ENCODE measurements at places on chromosomes 1 and 21.

DNA sequence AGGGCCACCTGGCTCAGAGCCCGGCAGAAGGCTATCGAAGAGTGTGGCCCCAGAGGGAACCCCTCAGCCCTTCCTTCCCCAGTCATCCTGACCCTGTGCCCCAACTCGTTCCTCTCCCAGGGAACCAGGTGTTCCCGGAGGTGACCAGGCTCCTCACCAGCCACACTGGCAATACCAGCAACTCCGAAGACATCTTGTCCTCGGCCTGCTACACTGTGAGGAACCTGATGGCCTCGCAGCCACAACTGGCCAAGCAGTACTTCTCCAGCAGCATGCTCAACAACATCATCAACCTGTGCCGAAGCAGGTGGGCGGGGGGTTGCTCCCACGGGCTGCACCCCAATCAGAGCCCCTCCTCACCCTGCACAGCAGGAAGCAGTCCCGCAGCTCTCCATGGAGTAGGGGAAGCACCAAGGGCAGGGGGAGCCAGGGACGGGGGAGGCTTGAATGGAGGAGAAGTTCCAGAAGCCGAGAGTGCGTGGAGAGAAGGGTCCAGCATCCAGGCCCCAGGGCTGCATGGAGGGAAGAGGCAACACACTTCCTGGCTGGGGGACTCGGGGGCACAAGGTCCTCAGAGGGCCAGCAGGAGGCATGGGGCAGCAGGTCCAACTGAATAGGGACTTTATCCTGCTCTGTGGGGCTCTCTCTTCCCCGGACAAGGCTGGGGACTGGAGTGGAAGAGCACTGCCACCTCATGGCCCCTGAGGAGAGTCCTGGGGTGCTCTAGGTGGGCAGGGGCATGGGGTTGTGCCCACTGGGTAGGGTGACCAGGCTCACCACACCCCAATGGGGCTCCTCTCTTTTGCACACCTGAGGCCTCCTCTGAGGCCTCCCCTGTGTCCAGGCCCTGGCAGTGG is 41.7 kb downstream of the PKP1 start:
- DNase-seq = no peak

GRCh38 chr1:153384958-153385580 is 5.8 kb downstream of the S100A8 start:
- no peak for DNase-seq

DNA sequence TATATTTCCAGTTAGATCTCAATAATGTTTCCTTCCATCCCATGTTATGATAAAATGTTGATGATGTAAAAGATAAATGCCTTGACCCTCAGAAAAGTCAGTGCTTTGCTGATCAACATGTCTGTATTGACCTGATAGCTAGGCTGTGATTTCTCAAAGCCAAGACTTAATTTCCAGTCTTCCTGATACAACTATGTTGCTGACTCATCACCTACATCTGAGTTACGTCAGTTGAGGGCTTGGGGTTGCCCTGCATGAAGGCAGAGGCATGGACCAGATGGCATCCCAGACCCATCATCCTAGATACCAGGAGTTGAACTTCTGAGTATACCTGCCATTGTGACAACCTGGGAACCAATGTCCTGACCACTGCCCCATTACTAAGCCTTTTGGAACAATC is 4.8 kb downstream of the LCE1D start:
- no peak for DNase-seq

DNA sequence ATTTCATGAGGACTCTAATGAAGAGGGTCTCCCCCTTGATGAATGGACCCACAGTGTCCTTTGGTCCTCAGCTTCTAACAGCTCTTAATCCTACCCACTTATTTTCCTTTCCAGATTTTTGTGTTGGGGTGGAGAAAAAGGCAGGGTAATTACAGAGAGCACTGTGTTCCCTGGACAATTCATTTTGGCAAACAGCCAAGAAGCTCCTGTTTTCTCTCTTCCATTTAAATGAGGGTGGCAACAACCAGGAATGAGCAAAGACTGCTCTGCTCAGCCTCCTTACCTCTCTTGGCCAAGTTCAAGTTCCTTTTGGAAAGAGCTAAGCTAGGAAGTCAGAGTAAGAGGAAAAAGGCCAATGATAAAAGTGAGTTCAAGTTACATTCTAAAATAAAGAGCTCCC is 11.9 kb downstream of the XKR8 start:
- DNase-seq = no peak

GRCh38 chr1:197356723-197357533 is 88.9 kb downstream of the CRB1 start:
- DNase-seq = peak; percentile 4

- no peak for DNase-seq
These were observed 7.1 kb upstream of the ZNF496 start for GRCh38 chr1:247338723-247339275.

DNA sequence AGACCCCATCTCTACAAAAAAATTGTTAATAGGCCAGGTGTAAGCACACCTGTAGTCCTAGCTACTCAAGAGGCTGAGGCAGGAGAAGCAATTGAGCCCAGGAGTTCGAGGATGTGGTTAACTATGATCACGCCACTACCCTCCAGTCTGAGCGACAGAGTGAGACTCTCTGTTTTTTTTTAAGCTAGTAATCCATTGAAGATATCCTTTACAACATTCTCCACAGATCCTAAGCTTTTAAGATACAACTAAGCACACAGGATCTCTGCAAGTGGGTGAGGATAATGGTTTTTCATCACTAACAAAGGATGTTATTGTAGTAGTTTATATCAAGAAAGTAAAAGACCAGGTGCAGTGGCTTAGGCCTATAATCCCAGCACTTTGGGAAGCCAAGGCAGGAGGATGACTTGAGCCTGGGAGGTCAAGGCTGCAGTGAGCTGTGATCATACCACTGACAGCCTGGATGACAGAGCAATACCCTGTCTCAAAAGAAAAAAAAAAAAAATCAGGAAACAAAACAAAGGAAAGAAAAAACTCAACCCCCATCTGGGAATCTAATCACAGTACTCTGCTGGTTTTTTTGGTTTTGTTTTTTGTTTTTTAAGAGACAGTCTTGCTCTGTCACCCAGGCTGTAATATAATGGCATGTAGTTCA is 166.1 kb downstream of the RERE start:
- DNase-seq = no peak

- DNase-seq = no peak
These were observed 56.4 kb downstream of the KIRREL1 start for GRCh38 chr1:158049853-158050252.

GRCh38 chr1:218878369-218878768 is 295.3 kb upstream of the LYPLAL1 start:
- no peak for DNase-seq

GRCh38 chr1:121546830-121547591 is 362.2 kb downstream of the SRGAP2C start:
- no peak for DNase-seq

GRCh38 chr1:208068908-208069307 is 158.0 kb upstream of the CD34 start:
- no peak for DNase-seq

- DNase-seq = peak; percentile 3
These were observed 302.8 kb downstream of the MATN1 start for GRCh38 chr1:30420519-30421050.

DNA sequence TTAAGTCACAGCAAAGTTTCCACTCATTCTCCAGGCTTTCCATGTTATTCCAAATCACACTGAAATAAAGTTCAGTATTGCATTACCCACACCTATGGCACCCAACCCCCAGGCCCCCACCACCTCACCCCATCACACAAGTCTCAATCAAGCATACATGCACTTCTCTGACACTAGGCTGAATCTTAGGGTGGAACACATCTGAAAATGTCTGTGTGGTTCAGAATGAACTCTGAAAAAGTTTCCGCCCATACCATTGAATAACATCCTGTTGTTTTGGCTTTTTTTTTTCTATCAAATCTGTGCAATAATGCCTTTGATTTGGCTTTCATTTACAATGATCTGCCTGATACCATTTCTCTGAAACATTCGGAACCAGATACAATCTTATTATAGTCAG is 25.8 kb upstream of the LRRC8C start:
- no peak for DNase-seq

- no peak for DNase-seq
These were observed 39.0 kb downstream of the ST7L start for GRCh38 chr1:112579801-112580510.

DNA sequence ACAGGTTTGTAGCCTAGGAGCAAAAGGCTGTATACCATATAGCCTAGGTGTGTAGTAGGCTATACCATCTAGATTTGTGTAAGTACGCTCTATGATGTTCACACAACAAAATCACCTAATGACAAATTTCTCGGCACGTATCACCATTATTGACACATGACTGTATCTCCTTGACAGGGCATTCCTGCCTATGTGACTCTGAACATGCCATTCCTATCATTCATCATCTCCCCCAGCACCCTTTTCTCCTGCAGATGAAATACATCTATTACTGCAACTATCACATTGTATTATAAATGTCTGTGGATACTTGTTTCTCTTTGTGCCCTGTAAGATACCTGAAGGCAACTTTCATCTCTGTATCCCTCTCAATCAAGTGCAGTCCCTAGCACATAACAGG is 29.9 kb downstream of the TP53BP2 start:
- no peak for DNase-seq

DNA sequence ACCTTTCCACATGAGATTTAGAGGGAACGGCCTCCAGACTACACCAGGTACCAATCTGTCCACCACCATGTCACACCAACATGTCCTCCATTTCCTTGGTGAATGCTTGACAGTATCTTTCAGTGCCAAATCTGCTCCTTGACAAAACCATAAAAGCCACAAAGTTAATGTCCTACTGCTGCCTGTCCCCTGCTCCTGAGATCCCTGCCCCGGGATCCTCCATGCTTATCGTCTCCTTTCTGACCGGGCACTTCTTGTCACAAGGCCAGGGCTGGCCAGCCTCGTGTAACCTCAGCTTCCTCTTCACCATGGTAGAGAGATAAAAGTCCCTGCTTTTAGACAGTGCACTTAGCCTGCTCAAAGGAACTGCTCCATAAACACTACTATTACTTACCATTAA is 136.2 kb downstream of the NAV1 start:
- no peak for DNase-seq

GRCh38 chr21:41610042-41610839 is 102.3 kb upstream of the TMPRSS2 start:
- no peak for DNase-seq

- no peak for DNase-seq
These were observed 157.2 kb downstream of the S1PR1 start for GRCh38 chr1:101394041-101394440.

DNA sequence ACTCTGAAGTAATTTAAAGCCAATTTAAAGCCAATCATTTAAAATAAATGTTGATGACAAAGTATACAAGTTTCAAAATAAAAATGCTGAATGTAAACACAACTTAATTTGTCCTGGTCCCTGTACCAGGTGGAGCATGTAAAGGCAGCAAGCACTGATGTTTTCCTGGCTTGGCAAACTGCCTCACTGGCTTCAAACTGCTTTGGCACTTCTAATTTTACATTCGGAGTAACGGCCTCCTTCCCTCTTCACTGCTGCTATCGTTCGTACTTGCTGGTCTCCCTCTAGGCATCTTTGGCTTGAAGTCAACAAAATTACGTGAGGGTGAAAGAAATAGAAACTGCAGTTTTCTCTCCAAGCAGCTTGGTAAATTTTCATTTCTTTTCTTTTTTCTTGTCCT is 287.9 kb downstream of the LTN1 start:
- no peak for DNase-seq

- no peak for DNase-seq
These were observed 3.3 kb downstream of the URB1 start for GRCh38 chr21:32389337-32390015.

DNA sequence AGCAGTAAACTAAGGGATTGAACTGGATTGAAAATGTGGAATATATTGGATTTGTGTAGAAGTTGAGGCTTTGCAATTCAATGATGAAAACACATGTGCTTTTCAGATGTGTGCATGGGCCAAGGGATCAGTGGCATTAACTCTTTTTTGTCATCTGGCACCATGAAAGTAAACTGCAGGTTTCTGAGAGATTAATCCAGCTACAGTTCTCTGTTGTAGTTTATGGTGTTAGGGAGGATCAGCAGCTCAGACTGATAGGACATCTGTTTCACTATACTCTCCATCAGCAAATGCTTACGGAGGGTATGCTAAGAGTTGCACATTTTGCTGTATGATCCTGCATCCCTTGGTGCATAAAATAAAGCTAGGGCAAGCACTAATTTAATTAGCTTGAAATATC is 82.6 kb downstream of the C1orf21 start:
- no peak for DNase-seq

- DNase-seq = no peak
These were observed 993.8 kb upstream of the NCAM2 start for GRCh38 chr21:20004367-20004766.

DNA sequence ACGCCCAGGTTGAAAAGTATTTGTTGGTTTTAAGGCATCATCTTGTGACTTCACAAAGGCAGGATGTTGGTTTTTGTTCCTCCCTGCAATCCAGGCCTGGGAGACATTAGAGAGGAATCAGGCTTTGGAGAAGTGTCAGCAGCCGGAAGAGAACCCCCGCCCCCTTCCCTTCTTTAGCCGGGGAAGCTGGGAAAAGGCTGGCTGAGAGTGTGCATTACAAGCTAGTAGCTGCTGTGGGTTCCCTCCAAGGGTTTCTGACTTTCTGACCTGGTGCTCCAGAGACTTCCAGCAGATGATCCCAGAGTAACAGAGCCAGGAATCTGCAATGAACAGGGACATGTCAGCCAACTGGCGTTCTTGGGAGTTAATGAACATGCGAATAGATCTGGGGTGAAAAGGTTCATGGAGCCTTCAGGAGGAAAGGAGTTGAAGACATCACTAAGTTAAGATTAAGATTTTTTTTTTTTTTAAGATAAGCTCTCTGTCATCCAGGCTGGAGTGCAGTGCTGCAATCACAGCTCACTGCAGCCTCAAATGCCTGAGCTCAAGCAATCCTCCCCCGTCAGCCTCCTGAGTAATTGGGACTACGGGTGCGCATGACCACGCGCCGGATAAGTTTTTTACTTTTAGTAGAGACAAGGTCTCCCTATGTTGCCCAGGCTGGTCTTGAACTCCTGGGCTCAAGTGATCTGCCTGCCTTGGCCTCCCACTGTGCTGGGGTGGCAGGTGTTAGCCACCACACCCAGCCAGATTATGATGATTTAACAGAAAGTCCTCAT is 7.5 kb downstream of the DISP3 start:
- DNase-seq = no peak

DNA sequence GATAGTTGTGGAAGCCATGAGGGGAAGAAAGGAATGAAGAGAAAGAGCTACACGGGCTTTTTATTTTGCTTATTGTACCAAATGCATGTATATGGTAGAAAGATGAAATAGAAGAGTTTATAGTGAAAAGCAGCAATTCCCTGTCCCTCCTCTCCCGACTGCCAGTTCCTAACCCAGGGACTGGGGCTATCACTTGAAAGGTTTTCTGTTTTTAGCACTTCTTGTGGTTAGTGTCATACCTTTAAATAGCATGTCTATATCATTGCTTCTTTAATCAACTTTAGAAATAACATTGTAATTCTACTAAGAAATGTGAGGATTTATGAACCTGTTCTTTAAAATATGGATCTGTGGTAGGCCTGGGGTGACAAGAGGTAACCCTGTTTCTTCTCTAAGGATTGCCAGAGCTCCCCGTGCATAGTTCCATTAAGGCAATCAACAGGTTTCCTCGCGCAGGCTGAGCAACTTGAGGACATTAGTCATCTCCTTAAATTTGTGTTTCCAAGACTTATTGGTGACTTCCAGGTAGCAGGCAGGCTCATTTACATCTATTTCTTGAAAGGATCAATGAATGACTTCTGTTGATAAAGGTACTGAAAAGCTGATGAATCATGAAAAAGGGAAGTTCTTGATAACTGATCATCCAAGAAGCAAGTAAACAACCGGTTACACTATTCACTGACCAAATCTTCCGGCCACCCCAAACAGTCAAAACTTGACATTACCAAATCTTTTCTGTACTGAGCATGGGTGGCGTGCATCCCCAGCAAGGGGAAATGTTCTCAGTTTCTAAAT is 37.8 kb upstream of the S1PR1 start:
- no peak for DNase-seq

All from T-cell (primary cell).